Stimulated activated CD4-positive, alpha-beta T cell treated with anti-CD3 and anti-CD28 coated beads, Interleukin-1b, Interleukin-23, amount 100 ng/mL, for 24 hours (primary cell): ENCODE measurements at places on chromosomes 13 and 19.

GRCh38 chr19:28498404-28498976 is 714.5 kb downstream of the UQCRFS1 start:
- no peak for DNase-seq

DNA sequence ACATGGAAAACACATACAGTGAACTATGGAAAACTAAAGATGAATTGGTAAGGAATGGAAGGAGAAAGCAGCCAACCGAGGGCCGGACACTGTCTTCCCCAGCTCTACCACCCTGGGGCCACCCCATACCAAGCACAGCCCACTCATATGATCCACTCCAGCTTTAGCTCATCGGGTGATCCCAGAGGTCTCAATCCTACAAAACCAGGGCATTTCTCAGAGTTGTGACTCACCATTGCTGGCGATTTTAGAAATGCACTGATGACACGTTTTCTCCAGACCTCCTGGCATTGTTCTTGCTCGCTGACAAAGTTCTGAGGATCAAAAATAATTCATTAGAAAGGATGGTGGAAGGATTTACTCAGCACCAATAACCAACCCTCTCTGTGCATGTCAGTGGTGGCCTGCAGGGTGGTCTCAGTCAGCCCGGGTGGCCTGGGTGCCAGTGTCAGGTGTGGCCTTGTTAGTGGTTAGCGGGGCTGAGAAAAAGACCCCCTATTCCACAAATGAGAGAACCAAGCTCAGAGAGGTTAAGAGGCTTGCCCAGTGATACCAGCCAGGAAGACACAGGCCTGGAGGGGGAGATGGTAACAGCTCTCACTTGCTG is 6.6 kb downstream of the TMEM272 start:
- DNase-seq = no peak

DNA sequence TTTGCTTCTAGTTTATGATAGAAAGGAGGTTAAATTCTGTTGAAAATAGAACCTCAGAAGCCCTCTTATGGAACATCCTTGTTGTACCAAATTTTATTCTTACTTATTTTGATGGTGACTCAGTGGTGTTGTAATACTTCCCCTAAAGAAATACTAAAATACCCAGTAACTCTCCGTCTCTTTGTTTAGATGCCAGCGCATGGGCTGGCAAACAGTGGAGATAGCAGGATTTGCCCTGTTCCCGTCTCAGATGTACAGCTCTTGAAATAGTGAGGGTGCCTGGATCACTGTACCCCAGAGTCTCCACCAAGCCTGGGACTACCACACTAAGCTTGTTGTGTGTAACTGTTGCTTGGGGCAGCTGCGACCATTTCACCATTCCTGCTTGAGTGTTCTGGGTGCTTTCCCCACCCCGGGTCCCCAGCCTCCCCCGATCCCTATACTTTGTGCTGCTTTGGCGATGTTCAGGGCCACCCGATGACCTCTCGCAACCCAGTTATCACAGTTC is 67.0 kb upstream of the TEX29 start:
- no peak for DNase-seq

DNA sequence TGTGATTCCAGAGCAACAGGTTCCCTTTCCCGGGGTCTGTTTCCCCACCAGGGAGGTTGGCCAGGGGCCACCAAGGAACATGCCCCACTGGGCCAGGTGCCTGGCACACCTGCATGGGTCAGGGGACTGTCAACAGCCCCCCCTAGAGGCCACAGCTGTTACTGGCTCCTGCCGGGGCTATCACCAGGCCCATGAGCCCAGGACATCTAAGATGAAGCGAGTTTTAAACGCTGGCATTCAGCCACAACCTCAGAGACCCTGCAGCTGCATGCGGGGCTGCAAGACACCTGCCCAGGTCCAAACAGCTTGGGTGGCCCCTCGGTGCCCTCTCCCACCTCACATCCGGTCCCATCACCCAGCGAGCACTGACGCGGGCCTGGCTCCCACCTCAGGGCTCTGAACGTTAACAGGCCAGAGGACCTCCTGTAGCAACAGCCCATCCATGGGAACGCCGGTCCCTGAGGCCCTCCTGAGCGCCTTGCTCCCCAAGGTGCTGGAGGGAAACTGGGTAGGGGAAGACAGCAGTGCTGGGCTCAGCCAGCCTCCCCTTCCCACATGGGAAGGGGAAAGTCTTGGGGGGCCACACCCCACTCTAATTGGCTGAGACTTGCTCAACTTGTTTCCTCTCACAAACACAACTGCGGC is 12.0 kb downstream of the KHSRP start:
- no peak for DNase-seq

GRCh38 chr13:65725006-65725405 is 1505.1 kb downstream of the PCDH9 start:
- no peak for DNase-seq
